T-cell (primary cell): ENCODE measurements at places on chromosomes 7 and 10.

- DNase-seq, result no peak
Observed at GRCh38 chr10:8245131-8245813, 190.8 kb downstream of the GATA3 start.

DNA sequence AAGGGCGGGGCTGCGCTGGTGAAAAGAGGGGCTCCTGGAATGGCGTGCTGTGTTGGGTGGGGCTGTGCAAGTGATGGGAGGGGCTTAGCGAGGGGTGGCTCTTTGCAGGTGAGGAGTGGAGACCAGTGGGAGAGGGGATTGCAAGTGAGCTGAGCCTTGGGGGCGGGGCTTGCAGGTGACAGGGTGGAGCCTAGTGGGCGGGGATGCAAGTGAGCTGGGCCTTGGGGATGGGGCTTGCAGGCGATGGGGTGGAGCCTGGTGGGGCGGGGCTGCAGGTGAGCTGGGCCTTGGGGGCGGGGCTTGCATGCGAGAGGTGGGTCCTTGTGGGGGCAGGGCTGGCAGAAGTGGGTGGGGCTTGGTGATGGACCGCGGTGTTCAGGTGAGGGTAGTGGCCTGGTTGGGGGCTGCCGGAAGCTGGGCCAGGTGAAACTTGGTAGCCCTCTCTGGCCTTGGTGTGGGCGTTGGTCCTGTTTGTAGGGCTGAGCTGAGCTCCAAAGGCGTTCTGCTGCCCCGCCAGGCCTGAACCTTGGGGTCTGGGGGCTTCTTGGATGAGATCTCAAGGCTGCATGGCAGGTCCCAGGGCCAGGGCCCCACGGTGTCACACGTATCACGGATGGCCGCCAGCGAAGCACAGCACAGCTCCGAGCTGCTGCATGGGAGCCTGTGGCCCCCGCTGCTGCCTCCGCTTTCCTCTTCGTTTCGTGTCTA is 743 bp upstream of the PITRM1 start:
- no peak for DNase-seq

GRCh38 chr7:152512706-152513105 is 76.9 kb upstream of the KMT2C start:
- DNase-seq, result peak; percentile 2

DNA sequence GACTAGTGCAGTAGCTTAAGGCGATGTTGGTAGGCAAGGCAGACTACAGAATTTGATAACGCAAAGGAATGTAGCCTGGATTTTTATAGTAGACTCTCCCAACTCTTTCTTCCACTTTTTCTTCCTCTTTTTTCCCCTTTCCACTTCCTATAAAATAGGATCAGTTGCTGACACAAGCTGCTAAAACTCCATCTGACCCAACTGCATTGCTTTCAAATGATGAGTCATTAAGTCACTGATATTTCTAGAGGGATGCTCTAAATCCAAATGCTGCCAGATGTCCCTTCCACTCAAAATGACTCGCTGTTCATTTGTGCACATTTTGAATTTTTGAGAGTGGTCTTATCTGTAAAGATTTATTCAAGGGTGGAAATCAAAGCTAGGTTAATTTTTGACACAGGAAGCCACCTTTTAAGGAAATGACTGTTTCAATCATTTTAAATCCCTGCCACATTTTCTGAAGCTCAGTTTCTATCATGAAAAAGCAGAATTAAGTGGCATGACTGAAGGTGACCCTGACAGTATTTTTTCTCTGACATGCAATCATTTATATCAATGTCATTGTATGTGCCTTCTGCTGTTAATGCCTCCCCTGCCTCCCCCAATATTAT is 25.8 kb upstream of the SFMBT2 start:
- no peak for DNase-seq

DNA sequence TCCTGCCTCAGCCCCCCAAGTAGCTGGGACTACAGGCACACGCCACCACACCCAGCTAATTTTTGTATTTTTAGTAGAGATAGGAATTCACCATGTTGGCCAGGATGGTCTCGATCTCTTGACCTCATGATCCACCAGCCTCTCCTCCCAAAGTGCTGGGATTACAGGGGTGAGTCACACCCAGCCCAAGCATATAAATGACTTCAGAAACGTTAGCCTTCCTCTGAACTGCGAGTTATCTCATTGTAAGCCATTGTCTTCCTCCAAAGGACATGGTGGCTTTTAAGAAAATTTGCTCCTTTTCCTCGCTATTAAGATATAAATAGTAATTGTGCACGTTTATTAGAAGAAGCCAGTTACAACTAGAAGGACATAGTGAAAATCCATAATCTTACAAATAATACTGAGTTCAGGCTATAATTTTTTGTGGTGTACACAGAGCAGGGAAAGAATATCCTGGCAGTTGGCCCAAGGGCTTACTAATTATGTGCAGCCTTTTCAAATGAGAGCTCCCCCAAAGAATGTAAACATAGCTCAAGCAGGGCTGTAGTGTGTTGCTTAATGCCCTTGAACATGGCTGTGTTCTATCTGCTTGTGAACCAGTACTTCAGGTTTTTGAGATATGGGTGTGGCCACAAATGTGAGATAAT is 495.8 kb downstream of the PARD3 start:
- DNase-seq, result no peak

DNA sequence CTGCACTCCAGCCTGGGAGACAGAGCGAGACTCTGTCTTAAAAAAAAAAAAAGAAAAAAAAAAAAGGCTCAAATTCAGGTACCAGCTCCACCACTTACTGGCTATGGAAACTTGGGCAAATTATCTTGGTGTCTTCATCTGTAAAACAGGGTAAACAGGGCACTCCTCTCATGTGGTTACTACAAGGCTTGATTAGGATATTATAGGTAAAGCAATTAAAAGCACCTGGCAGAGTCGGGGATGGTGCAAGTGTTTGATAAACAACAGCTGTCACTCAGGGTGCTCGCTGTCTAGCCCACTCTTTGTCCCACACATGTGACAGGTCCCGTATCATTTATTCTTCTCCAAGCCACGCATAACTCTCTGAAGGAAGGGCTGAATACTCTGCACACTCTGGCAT is 96.9 kb downstream of the SORBS1 start:
- no peak for DNase-seq

DNA sequence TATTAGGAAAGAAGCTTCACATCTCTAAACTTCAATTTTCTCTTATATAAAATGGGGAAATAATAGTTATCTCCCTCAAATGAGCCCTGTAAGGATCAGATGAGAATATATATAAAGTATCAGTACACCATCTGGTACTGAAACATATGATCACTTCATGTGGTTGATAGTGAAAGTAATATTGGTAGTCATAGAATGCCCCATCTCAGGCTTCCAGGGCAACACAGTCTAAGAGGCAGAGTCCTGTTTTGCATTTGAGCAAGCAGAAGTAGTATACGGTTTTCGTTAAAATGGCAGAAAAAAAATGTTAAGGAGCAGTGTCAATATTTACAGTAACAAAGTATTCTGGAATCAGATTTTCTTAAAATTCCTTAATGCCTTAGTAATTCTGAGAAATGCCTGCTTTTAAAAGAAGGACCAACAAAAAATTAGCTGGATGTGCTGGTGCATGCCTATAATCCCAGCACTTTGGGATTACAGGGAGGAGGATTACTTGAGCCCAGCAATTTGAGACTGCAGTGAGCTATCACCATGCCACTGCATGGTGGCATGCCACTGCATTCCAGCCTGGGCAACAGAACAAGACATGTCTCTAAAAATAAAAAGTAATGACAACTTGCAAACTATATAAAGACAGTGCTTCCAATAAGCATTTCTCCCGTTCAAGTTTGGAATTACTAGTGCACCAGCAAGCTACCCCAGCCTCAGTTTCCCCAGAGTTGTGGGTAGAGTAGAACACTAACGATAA is 19.8 kb downstream of the KBTBD2 start:
- DNase-seq, result no peak

DNA sequence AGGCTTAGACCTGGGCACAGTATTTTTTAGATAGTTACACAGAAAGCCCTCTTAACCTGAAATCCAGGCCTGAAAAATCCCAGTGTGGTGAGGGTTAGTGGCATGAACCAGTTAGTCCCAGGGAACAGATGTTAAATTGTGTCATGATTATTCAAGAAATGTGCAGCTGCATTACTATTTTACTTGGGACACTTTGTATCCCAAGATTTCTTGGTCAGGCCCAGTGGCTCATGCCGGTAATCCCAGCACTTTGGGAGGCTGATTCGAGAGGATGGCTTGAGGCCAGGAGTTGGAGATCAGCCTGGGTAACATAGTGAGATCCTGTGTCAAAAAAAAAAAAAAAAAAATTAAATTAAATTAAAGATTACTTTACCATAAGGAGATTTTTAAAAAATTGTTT is 36.0 kb upstream of the OTUD1 start:
- no peak for DNase-seq
